ENCODE measurements at places on chromosomes 5 and 9.

DNA sequence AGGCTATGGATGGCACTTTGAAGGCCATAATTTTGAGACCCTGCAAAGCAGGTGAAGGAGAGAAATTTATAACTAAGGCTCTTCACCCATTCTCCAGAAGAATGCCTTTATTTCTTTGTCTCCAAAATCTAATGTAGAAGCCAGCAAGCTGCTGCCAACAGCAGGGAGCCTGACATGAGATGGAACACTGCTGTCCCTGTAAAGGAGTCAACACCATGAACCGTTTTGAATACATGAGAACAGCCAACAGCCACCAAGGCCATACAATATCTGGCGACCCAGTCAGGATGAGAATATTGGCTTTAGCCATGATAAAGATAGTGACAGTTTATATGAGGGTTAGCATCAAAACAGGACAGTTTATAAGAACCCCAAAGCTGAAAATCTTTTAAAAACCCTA is 121.2 kb upstream of the LIFR start:
- DNase-seq = no peak

GRCh38 chr5:179268399-179268952 is 76.8 kb downstream of the ADAMTS2 start:
- no peak for DNase-seq

DNA sequence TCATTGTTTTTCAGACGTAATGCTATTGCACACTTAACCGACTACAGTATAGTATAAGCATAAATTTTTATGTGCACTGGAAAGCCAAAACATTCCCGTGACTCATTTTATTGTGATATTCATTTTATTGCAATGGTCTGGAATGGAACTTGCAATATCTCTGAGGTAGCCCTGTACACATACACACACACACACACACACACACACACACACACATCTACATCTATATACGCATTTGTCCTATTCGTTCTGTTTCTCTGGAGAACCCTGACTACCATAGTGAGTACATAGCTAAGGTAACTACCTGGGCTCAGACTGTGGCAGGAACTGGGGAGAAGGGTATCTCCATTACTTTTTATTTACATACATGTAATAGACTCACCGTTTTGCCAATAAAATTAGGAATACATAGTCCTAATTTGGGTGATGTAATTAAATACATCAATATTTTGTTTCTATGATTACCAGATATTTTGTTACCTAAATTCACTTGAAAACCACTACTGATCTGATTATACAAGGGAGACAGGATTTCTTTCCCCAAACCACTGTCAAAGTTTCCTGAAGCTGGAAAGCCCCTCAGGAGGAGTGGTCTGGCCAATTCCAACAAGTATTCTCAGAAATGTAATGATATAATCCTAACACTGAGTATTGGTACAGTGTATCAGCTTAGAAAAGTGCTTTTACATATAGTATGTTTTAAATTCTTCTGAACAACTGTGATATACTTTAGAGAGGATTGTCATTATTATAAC is 74.0 kb upstream of the PLPP1 start:
- DNase-seq = no peak

- peak; percentile 95 for DNase-seq
Measured at GRCh38 chr5:56588636-56589480, 226.5 kb upstream of the MAP3K1 start.

- no peak for DNase-seq
Measured at GRCh38 chr5:505951-506525, 18.2 kb downstream of the SLC9A3 start.

DNA sequence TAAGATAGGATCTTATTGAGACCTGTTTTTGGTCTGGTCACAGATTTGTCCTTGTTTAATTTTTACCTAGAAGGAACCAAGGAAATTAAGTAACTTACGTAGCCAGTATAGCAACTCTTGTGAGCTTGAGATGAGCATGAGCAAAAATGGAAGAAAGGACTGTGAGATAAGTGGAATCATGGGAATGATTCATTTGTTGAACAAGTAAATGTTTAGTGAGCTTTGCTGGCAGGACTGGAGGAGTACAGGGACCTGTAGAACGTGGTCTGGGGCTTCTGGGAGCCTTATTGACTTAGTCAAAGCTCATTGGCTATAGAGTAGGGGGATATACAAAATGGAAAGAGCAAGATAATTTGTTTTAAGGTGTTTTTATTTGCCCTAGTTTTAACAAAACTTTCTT is 3.0 kb downstream of the RAD23B start:
- DNase-seq = no peak

DNA sequence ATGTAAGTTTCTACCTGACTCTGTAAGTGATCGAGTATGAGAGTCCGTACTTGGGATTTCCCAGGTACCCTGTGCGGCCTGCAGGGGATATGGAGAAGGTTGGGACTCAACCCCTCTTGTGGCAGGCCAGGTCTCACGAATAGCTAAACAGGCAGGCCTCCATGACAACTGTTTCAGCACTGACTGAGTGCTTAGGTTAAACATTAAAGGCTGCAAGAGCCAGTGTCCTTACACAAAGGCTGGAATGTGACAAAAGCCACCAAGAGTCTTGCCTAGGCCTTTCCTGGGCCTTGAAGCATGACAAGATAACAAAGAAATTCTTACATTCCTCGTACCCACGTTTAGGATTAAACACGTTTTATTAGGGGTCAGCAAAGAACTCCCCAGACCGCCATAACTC is 58.6 kb downstream of the THBS4 start:
- DNase-seq = no peak

GRCh38 chr5:151577566-151577965 is 13.6 kb downstream of the FAT2 start:
- no peak for DNase-seq

DNA sequence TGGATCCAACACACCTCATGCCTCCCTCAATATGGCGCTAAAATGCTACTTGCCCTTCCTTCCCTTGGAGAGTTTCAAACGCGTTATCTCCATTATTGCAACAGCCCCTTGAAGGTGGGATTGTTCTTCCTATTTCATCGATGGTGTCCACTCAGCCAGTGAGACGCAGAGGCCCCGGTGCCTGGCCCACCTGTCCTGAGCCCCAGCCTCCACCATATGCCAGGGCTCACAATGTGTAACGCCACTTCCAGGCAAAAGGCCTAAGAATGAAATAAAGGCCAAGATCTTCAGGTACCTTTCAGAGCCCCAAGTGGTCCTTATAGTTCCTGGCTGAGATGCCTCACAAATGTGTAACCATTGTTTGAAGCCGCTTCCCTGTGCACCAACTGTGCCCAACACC is 170.7 kb upstream of the PHYKPL start:
- no peak for DNase-seq

DNA sequence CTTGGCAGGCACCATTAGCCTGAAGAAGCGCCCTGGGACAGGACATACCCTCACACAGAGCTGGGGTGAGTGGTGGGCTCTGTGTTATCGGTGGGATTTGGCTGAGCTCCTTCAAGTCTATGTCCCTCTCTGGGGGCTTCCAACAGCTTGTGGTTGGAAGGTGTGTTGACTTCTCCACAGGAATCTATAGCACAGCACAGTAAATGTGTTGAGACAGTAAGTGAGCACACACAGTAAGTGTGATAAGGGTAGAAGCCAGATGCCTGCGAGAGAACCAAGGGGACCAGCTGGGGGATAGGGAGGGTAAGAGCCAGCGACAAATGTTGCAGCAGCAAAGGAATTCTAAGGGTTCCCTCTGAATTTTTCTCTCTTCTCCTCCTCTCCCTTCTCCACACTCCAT is 448.0 kb downstream of the KDM4C start:
- DNase-seq = no peak

DNA sequence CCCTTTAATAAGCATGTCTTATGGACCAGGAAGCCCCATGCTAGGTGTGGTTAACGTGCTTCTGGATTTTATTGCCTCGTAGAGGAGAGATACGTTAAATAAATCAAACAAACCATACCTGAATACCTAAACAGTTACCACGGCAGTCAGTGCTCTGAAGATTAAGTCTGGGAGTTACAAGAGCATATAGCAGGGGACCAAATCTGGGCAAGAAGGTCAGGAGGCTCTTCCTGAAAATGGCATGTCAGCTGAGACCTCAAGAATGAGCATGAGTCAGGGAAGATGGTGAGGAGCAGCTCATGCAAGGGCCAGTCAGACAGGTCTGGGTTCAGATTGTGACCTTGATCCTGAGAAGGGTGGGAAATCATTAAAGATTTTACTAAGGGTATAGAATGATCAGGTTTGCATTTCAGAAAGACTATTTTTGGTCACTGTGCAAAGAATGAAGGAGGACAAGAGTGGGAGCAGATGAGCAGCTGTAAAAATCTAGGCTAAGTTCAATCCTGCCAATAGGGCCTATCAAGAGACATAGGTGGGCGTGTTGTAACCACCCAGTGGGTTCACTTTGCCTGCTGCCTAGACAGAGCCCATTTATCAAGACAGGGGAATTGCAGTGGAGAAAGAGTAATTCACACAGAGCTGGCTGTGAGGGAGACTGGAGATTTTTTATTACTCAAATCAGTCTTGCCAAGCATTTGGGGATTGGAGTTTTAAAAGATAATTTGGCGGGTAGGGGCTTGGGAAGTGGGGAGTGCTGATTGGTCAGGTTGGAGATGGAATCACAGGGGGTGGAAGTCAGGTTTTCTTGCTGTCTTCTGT is 4.8 kb upstream of the ZNF366 start:
- DNase-seq = no peak

GRCh38 chr5:60295423-60295822 is 401.9 kb upstream of the PDE4D start:
- peak; percentile 5 for DNase-seq

- DNase-seq = no peak
Measured at GRCh38 chr9:113375057-113376023, 1.4 kb downstream of the HDHD3 start.

- no peak for DNase-seq
Measured at GRCh38 chr9:36401164-36401740, 1.2 kb upstream of the RNF38 start.

- no peak for DNase-seq
Measured at GRCh38 chr5:13985731-13986418, 41.4 kb upstream of the DNAH5 start.

DNA sequence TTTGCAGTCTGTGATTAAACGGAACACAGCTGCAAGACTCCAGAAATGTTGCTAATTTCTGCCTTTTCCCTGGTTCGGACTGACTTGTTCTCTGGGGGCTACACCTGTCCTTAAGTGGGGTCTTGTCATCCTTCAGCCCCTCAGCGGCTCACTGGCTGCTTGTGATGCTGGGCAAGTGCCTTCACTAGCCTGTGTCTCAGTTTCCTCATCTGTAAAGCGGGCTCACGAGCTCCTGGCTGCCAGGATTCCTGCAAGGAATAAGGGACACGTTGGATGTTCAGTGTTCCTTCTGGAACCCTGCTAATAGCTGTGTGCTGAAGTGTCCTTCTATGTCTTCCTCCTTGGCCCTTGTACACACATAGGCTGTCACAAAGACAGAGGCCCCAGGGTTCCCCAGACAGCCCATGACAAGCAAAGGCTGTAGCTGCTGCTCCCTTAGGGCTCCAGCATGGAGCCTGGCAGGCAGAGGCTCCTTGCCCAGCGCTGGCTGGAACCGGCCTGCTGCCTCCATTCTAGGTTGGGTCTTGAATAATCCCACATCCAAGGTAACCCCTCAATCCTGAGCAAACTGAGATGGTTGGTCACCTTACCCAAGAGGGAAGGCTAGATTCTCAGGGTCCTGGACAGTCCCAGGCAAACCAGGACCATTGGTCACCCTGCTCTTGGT is 116.1 kb downstream of the GAPVD1 start:
- DNase-seq = no peak

DNA sequence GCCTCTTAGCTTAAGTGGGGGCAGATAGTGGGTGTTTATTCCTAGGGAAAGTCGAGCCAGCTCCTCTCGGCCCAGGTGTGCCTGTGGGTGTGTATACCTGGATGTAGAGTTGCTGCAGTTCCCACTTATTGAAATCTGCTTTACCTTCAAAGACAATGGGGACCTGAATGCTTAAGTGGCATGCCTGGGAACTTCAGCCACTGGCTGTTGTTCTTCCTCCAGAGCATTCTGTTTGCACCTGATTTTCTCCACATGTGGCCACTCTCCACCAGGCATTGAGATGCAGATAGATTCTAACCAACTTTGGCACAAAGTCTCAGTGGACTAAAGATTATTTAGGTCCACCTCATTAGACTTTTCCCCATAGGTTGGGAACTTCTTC is 186.8 kb downstream of the ZNF462 start:
- no peak for DNase-seq

- peak; percentile 64 for DNase-seq
Measured at GRCh38 chr5:14155075-14155474, 11.9 kb downstream of the TRIO start.

- DNase-seq = no peak
Measured at GRCh38 chr5:181204826-181205760, at the start of gene TRIM7. Gene TRIM7 (minus strand): TSS chr5:181205196. CDS start chr5:181205110, 86 bp downstream.

- DNase-seq = no peak
Measured at GRCh38 chr9:87603854-87604490, 106.3 kb downstream of the DAPK1 start.

- DNase-seq = no peak
Measured at GRCh38 chr9:96514108-96514799, 64.3 kb downstream of the HABP4 start.

DNA sequence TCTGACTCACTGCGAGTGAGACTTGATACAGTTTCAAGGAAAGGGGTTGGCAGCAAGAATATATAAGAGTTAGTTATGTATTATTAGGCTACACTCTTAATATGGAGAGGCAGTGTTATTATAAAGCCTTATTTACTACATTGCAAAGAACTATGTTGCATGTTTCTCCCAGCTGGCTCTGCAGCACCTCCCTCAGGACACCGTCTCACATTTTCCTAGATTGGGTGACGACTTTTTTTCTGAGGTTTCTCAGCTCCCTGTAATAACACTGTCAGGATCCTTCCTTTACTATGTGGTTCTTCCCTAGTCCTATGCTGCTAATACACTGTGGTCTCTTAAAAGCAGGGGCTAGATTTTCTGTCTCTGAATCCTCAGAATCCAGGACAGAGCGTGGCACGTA is 153.7 kb downstream of the INSYN2B start:
- no peak for DNase-seq

DNA sequence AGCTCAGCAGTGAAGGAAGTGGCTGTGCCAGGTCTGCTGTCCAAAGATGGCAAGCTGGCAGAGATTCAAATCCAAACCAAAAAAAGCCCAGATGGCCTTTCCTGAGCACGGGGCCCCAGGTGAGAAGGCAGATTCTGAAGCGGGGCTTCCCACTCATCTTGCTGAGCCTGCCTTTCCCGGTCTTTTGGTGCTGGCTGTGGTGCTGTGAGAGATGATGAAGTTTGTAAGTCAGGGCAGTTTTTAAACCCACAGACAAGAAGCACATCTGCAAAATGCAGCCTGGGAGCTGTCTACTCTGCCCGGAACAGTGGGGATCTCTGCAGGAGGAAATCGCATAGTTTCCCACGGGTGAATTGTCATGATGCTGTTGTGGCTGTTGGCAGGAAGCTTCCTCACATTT is 85.0 kb upstream of the IRX4 start:
- DNase-seq = no peak

GRCh38 chr5:96661855-96662724 is at the start of gene CAST:
Gene CAST (plus strand): TSS chr5:96662376. CDS start chr5:96662423, 47 bp downstream.
- peak; percentile 79 for DNase-seq
